A673 (cell line): ENCODE measurements at places on chromosomes 4 and X. TPM values are rescaled to one million over a fixed set of nuclear protein-coding genes. Genes with fewer than 3 reads are reported as not detected.

DNA sequence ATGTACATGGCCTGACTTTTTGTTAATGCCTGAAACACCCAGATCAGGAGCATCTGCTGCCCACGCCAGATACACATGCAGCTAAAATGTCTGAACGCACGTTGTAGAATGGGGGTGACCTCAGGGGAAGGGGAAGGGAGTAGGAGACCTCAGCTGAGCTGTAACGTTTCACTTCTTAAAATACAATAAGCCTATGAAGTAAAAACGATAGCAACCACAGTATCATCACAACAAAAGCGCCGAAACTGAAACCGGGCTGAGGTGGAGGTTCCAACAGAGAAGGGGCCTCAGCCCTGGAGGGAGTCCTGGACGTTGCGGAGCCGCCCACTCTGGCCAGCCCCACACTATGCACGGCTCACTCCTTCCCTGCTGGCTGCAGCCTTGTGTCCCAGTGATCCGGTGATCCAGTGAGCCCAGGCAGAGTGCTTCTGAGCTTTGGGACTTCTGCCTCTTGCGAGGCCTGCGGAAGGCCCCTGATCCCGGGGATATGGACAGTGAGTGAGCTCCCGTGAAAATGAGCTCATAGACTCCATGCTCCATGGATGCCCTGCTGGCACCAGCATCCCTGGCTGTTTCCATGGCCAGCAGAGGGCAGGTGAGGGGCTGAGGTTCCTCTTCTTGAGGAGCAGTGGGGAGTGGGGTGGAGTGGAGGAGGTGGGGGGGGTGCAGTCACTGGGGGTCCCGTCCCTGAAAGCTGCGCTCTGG is 52.0 kb downstream of the HMX1 start:
- no peak for DNase-seq

DNA sequence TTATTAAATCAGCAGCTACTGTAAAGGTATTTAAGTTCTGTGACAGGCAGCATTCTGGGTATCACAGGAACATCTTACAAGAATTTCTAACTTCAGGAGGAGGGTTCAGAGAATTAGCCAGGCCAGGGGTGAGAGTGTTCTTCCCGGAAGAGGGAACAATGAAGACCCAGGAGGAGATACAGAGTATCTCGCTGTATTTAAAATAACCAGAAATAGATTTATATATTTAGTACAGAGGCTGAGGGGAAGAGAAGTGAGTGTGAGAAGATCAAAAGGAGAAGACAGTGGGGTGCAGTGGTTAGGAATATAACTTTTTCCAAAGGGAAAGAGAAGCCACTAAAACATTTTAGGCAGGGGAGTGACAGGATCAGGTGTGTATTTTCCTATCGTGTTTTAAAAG is 186.8 kb downstream of the RAPGEF2 start:
- DNase-seq: no peak

GRCh38 chr4:79535516-79535915 is 127.5 kb upstream of the GK2 start:
- no peak for DNase-seq

- no peak for DNase-seq
These were observed 60.1 kb upstream of the SORCS2 start for GRCh38 chr4:7132249-7132648.

- no peak for DNase-seq
These were observed 220.4 kb upstream of the RADX start for GRCh38 chrX:106391284-106391911.

GRCh38 chr4:188018262-188018661 is 22.7 kb downstream of the ZFP42 start:
- DNase-seq: no peak

GRCh38 chr4:22237155-22237751 is 278.6 kb downstream of the ADGRA3 start:
- peak; percentile 33 for DNase-seq

GRCh38 chrX:84218726-84219125 is 30.7 kb upstream of the RPS6KA6 start:
- no peak for DNase-seq

DNA sequence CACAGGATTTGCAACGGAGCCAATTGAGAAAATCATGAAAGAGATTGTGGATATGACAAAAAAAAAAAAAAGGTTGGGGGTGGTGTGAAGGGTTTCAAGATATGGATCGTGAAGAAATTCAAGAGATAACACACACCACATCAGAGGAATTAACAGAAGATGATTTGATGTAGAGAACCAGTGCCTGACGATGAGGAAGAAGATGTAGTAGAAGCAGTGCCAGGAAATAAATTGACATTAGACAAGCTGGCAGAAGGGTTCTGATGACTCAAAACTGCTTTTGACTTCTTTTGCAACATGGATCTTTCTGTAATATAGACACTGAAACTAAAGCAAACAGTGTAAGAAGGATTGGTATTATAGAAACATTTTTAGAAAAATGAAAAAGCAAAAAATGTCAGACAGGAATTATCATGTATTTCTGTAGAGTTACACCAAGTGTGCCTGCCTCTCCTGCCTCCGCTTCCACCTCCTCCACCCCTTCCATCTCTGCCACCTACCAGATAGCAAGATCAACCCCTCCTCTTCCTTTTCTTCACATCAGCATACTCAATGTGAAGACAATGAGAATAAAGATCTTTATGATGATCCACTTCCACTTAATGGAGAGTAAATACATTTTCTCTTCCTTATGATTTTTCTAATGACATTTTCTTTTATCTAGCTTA is 127.5 kb upstream of the OTUD4 start:
- no peak for DNase-seq

- no peak for DNase-seq
These were observed 1111.2 kb upstream of the ADGRL3 start for GRCh38 chr4:60088807-60089486.

- no peak for DNase-seq
These were observed 26.9 kb downstream of the ARFIP1 start for GRCh38 chr4:152806501-152807125.

GRCh38 chr4:75995727-75996126 is 5.0 kb upstream of the SDAD1 start:
- DNase-seq: peak; percentile 49

- no peak for DNase-seq
These were observed 69.1 kb upstream of the NPFFR2 start for GRCh38 chr4:71962622-71963264.

DNA sequence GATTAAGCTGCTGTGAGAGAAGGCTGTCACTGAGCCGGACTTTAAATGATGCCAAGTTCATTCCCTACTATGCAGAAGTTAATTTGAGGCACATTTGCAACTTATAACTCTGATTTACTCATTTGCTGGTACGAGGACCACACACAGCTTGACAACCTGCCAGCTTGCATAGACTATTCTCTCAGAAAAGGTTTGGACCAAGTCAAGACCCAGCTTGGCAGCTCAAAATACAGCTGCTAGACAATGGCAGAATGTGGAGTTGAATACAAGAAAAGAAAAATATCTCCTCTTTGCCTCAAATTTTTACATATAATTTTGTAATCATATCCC is 338.9 kb downstream of the DHX15 start:
- DNase-seq: no peak

GRCh38 chr4:124682384-124682783 is 30.1 kb downstream of the ANKRD50 start:
- no peak for DNase-seq

DNA sequence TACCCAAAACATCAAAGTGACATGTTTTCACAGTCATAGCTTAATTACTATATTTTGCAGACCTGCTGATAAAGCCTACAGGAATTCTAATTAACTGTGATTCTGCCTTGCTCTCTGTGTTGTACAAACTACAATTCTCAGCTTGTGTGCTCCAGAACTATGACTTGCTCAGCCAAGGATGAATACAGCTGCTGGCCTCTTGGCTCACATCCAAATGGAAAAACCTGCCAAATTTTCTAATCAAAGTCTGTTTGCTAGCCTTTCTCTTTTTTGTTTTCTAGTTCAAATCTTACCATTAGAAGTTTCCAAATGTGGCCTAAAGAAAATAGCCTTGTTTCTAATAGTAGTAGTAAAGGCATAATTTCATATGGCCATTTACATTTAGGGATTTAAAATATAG is 1176.8 kb downstream of the FAM133A start:
- DNase-seq: no peak

GRCh38 chrX:150566734-150567182 is 1.7 kb upstream of the MTM1 start:
- DNase-seq: peak; percentile 77

DNA sequence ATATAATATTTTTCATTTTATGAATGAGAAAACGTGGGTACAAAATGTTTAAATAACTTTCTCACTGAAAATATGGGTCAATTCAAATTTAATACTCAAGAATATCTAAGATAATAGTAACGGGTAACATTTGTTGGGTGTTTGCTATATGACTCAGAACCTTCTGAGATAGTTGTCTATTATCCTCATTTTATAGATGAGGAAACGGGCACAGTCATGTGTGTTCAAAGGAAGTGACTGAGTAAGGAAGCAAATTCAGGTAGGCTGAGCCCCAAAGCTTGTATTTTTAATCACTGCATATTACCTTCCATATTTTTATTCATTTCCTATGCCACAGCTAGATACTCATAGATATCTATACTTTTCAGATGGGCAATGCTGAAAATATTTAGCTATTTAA is 12.2 kb upstream of the CAMK2D start:
- no peak for DNase-seq

DNA sequence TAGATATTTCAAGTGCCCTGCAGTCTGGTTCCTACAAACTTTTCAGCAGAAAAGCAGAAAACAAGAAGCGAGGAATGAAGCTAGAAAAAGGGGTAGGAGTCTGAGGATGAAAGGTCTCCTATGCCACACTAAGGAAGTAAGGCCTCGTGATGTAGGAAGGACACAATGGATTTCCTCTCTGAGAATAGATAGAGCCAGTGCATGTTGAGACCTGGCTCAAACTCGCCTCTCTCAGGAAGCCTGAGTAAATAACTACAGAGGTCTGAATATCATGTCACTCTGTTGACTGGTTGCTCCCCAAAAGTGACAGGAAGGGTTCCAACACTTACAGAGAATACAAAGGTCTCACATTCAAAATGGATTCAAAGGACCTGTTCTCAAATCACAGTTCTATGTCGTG is 93.3 kb downstream of the GRIA3 start:
- no peak for DNase-seq

- DNase-seq: no peak
These were observed 42.7 kb downstream of the METAP1 start for GRCh38 chr4:99038213-99038612.

DNA sequence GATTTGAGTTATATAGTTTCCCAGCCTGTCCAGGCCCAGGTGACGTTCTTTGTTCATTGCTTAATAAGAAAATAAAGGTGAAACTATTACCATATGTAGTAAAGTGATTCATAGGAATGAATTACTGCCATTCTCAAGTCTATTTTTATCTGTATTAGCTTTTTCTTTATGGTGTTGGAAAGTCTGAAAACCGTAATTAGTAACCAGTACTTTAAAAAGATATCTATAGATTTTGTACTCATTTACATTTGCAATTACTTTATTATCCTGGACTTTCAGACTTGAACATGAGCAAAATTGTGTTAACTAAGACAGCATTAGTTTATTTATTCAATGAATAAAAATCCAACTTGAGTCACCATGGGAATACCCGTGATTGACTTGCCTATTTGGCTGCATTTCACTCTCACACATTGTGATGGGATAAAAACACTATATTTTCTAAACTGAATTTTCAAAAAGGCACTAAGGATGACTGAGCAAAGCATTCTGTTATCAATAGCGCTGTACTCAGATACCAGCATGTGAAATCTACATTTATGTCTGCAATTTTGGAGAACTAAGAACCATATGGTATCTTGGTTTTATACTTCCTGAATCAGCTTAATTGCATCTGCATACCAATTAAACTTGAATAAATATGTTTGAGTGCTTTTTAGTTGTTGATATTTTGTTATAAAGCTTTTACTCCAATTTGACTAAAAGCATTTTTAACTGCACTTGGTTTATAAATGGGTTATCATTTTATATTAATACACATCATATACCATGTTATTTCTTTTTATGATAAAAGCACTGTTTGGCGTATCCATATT is 154.6 kb downstream of the CCSER1 start:
- no peak for DNase-seq

DNA sequence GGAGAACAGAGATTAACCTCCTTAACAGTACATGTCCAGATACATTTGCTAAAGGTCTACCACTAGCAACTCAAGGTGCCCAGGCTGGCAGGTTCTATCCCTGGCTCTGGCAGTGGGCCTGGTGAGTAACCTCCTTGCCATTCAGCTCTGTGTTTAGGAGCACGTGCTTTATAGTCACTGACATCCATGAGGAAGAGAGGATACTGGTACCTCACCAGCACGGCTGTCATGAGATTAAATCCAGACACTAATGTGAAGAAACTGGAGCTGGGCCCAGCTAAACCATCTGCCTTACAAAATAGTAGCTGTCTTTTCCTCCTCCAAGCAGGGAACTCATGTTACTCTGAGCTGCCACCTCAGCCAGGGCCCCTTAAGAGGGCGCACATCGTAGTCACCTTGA is 45.3 kb downstream of the GPRASP3 start:
- no peak for DNase-seq

GRCh38 chrX:139187738-139188137 is 342.8 kb upstream of the F9 start:
- DNase-seq: no peak

DNA sequence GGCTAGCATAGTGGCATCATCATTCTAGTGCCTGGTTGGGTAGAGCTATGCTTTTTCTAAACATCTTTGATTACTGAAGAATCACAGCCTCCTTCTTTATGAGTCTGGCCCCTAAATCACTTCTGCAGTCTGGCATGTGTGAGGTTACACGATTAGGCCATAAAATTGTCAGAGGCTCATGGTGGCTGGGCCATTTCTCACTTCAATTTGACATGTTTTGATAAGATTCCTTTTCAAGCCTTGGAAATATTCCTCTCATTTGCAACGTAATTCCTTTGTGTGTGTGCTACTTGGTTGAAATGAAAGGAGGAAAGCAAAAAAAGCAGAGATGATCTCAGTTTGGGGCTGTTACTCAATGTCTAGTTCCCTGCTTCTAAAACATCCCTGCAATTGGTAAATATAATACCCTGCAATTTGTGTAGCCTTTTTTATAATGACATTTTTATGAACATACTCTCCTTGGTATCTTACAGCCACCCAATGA is 6.2 kb downstream of the CCKAR start:
- no peak for DNase-seq

DNA sequence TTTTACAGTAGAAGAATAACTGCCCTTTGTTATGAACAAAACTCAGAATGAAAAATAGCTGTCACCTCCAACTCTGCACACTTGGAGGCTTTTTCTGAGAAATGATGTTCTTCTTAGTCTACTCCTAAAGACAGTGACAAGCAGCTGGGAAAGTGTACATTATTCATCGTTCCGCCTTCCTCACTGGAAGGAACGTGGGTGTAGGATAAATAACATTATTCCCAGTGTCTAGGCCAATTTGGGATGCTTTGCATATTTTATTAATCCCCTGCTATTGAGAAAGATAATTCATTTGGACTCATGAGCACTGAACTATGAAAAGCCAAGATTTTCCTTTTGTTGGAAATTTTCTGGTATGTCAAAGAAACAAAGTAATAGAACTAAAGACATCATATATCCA is 87.8 kb downstream of the VCX2 start:
- peak; percentile 4 for DNase-seq

The GABRA4 gene
- total RNA-seq: 0.58 and 2.5 TPM in 2 replicates

The MAGEB17 gene
- 0.28 TPM in 1 of 2 replicates, not detected in the other for total RNA-seq

The OPHN1 gene
- 3.3 and 3.5 TPM in 2 replicates for total RNA-seq

The CPLX1 gene
- 4.6 and 6.6 TPM in 2 replicates for total RNA-seq

The GPRIN3 gene
- total RNA-seq: not detected in 2 replicates

The MND1 gene
- 43.7 and 46.8 TPM in 2 replicates for total RNA-seq

The MAMLD1 gene
- 3.2 and 4.0 TPM in 2 replicates for total RNA-seq

The FAM236A gene
- not detected in 2 replicates for total RNA-seq

The AMBN gene
- total RNA-seq: 2.1 and 3.8 TPM in 2 replicates

The PIN4 gene
- total RNA-seq: 20.0 and 21.3 TPM in 2 replicates

The BBS12 gene
- 1.9 and 2.6 TPM in 2 replicates for total RNA-seq
